ENCODE measurements at places on chromosomes 16 and 17.
A peak's percentile ranks its signal among the peaks of the same experiment; 100 is the strongest.

GRCh38 chr17:64025732-64026294 is 5.4 kb upstream of the ICAM2 start:
- DNase-seq, result peak; percentile 86

DNA sequence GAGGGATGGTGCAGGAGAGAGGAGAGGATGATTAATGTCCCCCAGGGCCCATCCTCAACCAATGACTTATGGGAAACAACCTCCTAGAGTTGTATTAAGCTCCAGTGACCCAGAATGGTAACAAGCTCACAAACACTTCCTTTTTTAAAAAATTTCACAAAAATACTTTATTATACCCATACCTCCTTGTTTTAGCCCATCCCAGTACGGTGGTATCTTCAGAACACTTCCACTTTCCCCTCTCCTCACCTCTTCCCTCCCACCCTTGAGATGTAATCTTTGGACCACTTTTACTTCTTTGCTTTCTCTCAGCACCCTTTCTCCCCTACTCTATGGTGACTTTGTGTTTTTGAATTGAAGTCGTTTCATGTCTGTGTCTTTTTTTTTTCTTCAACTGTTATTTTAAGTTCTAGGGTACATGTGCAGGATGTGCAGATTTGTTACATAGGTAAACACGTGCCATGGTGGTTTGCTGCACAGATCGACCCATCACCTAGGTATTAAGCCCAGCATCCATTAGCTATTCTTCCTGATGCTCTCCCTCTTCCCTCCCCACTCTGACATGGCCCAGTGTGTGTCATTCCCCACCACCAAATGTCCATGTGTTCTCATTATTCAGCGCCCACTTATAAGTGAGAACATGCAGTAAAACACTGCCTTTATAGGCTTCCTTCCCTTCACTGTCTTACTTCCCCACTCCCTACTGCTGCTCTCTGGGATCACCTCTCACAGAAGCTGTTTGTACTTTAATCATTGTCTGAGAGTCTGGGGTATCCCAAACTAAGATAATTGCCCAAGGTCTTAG is 124.5 kb downstream of the PRKCB start:
- no peak for DNase-seq

- no peak for DNase-seq
Observed at GRCh38 chr16:56331915-56332314, 93.4 kb downstream of the AMFR start.

GRCh38 chr16:50185005-50185505 is 31.9 kb downstream of the TENT4B start:
- no peak for DNase-seq

DNA sequence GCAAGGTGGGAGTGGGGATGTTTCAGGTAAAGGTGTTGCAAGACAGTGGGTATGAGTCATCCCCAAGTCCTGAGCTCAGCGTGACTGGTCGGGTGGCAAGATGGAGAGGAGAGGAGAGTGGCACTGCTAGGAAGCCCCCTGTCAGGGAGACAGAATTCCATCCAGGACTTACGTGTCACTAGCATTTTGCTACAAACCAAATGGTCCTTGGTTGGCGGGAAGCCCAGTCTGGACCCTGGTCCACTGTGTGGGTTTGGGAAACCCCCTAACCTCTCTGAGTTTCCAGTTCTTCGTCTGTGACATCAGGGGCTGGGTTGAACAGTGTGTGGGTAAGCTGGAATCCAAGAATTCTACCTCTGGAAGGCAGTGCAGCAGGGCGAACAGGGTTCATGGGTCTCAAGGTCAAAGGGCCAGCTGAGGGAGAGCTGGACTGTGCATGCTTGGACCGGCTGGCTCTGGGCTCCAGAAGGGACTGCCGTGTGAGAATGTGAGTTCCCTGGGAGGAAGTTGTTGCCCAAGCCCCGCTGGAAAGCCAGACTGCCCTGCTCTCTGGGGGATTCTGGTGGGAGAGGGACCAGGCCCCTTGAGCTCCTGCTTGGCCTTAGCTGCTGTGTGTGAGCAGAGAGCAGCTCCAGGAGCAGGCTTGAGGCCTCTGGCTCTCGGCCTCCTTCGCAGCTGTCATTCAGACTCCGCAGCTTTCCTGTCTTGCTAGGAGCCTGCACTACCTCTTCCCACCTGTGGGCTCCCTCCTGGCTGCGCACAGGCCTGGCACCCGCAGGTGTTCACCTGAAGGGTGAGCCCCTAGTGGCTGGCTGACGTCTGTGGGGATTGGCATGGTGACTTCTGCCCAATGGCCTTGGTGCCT is 84.6 kb downstream of the NT5M start:
- no peak for DNase-seq

DNA sequence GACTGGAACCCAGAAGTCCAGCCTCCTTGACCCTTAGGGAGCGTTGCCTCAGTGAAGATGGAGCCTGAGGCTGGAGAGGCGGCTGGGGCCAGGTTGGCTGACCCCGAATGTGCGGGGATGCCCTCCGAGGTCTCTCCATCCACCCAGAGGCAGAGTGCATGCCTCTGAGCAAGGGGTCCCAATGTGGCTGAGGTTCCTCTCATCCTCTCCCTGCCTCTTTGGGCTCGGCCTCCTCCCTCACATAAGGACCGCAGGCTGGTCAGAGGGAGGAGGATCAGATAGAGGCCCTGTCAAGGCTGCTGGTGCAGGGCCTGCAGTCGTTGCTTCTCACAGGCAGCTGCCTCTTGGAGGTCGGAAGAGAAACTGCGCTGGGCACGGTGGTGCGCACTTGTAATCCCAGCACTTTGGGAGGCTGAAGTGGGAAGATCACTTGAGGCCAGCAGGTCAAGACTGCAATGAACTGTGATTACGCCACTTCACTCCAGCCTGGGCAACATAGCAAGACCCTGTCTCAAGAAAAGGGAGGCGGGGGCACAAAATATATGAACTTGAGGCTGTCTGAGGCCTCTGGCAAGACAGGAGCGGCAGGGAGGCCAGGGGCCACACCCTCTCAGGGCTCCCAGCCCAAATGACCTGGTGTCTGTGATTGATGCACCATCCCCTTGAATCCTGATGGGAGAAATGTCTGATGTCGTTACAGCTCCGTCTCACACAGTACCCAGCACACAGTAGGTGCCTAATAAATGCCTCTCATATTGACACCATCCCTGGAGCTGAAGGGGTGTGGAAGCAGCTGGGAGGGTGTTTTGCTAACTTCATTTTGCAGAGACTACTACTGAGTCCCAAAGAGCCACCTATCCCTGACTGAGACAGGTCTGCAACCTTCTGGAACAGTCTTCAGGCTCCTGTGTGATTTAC is 220.1 kb upstream of the GSE1 start:
- no peak for DNase-seq

DNA sequence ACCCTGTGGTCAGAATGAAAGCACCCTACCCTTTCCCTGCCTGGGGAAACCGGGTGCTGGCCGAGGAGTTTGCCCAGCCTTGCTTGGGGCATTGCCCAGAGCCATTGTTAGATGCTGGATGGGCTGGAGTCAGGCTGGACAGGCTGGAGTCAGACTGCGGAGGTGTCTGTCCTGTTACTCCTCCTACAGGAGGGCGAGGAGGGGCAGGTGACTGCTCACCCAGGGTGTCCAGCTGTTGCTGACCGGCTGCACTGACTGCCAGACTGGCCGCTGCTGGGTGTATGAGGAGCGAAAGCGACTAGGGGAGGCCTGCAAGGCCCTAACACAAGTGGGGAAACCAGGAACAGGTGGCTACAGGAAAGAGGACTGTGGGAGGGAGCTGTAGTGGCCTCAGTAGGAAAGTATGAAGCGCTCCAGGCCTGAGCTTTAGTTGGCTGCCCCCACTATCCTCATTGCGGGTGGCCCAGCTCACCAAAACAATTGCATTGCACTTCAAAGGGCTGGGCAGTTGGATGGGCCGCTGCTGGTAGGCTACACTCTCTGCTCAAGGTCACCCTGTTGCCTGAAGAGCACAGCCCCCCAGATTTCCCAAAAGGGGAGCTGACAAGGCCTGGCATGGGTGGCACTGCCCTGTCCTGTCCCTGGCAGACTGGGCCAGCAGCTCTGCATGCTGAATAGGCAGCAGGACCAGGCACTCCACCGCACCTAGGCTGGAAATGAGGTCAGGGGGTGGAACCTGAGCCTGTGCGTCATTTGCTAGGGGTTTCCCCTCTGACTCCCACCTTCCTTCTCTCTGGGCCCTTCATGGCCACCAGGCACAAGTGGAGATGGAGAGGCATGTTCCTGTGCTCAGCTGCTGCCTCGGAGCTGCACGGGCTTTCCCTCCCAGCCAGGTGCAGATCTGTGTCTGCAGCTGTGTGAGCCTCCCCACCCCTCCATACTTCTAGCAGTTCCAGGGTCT is 18.4 kb downstream of the LDHD start:
- peak; percentile 54 for DNase-seq

DNA sequence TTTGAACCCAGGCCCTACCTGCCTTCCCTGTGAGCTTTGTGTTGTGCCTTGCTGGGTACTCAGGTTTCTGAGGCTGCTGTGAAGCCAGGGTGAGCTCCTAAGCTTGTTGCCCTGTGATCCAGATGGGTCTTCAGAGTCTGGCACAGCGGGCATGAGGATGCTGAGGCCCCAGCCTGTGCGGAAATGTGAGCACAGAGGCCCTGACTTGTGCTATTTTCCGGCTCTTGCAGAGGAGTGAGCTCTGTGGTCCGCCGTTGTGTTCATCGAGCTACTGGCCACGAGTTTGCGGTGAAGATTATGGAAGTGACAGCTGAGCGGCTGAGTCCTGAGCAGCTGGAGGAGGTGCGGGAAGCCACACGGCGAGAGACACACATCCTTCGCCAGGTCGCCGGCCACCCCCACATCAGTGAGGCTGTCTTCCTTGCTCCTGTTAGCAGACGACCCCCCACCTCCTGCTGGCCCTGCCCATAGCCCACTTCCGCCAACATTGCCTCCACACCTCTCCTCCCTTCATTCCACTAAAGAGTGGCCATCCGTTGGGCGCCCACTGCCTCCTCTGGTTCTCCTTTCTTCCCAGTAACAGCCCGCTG is 2.7 kb downstream of the PHKG2 start:
- DNase-seq, result no peak

Measured in activated CD4-positive, alpha-beta T cell treated with anti-CD3 and anti-CD28 coated beads for 1 hour (primary cell).